ENCODE measurements at places on chromosomes 5 and 9. TPM values are rescaled to one million over a fixed set of nuclear protein-coding genes. Genes with fewer than 3 reads are reported as not detected.
A peak's percentile ranks its signal among the peaks of the same experiment; 100 is the strongest.

DNA sequence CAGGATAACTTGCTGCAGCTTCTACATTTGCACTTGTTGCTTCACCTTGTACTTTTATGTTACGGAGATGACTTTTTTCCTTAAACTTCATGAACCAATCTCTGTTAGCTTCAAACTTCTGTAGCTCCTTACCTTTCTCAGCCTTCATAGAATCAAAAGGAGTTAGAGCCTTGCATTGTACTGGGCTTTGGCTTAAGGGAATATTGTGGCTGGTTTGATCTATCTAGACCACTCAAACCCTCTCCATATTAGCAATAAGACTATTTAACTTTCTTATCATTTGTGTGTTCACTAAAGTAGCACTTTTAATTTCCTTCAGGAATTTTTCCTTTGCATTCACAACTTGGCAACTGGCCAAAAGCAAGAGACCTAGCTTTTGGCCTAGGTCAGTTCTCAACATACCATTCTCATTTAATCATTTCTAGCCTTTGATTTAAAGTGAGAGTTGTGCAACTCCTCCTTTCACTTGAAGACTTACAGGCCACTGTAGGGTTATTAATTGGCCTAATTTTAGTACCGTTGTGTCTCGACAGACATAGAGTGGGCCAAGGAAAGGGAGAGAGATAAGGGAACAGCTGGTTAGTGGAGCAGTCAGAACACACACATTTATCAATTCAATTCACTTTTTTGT is 63.7 kb downstream of the SHOC1 start:
- no peaks in the 10 kb centered on the region for H3K27me3 ChIP-seq
- peak overlapping the region; percentile 20 for H3K27ac ChIP-seq
- no peaks in the 10 kb centered on the region for H3K36me3 ChIP-seq
- no peaks in the 10 kb centered on the region for H3K4me1 ChIP-seq

- no peaks in the 10 kb centered on the region for H3K27me3 ChIP-seq
- H3K4me3 ChIP-seq = no peak overlapping the region
- no peak overlapping the region for H3K27ac ChIP-seq
- DNase-seq = no peak
- H3K4me1 ChIP-seq = no peaks in the 10 kb centered on the region
- no peaks in the 10 kb centered on the region for H3K36me3 ChIP-seq
Measured at GRCh38 chr5:132309679-132310078, 15.5 kb downstream of the SLC22A4 start.

DNA sequence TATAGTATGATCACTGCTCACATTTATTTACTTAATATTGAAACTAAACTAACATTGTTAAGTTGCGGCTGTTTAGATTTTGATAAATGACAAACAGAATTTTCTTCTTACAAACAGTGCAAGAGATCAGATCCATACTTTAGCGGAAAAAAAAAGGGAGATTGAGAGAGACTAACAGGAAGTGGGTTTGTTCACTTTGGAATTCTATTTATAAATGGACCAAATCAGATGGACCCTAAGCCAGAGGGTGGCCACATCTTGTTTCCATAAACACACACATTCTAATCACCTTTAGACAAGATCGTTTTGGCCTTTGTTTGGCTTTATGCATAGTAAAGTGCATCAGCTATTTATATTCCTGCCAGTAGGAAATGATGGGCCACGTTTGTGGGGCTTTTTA is 381.4 kb upstream of the CD180 start:
- no peaks in the 10 kb centered on the region for H3K36me3 ChIP-seq
- H3K4me3 ChIP-seq = no peak overlapping the region
- no peak for DNase-seq
- H3K27ac ChIP-seq = no peak overlapping the region

DNA sequence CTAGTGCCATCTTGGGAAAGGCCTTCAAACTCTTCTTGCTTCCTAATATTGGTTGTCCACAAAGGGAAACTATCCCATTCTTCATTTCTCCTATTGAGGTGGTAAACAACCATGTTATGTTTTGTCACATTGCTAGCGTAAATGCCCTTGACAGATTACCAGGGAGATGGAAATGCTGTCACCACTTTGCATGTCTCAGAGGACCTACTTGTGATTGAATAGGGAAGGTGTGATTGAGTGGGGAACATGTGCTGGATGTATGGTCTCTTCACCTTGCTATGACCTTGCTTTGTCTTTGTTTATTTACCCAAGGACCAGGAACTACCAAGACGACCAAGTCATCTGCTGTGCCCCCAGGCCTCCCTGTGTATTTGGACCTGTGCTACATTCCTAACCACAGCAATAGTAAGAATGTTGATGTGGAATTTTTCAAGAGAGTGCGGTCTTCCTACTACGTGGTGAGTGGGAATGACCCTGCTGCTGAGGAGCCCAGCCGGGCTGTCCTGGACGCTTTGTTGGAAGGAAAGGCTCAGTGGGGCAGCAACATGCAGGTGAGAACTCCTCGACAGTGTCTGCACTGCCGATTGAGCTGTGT is 96.1 kb downstream of the MAP1B start:
- no peak overlapping the region for H3K27ac ChIP-seq
- no peak overlapping the region for H3K4me3 ChIP-seq
- no peak for DNase-seq

The CRHBP gene
- 0.63 TPM for total RNA-seq

The PCDHB15 gene
- 4.2 TPM for total RNA-seq

The GGTA1 gene
- 6.3 TPM for total RNA-seq
